H1 (cell line): ENCODE measurements at places on chromosomes 2 and 18. TPM values are rescaled to one million over a fixed set of nuclear protein-coding genes. Genes with fewer than 3 reads are reported as not detected.

The PROKR1 gene
- total RNA-seq: 3.9 and 4.0 TPM in 2 replicates

The CCDC142 gene
- 10.7 and 12.1 TPM in 2 replicates for total RNA-seq

The ERBB4 gene
- 0.34 and 0.69 TPM in 2 replicates for total RNA-seq

The CXCR1 gene
- not detected in 2 replicates for total RNA-seq

DNA sequence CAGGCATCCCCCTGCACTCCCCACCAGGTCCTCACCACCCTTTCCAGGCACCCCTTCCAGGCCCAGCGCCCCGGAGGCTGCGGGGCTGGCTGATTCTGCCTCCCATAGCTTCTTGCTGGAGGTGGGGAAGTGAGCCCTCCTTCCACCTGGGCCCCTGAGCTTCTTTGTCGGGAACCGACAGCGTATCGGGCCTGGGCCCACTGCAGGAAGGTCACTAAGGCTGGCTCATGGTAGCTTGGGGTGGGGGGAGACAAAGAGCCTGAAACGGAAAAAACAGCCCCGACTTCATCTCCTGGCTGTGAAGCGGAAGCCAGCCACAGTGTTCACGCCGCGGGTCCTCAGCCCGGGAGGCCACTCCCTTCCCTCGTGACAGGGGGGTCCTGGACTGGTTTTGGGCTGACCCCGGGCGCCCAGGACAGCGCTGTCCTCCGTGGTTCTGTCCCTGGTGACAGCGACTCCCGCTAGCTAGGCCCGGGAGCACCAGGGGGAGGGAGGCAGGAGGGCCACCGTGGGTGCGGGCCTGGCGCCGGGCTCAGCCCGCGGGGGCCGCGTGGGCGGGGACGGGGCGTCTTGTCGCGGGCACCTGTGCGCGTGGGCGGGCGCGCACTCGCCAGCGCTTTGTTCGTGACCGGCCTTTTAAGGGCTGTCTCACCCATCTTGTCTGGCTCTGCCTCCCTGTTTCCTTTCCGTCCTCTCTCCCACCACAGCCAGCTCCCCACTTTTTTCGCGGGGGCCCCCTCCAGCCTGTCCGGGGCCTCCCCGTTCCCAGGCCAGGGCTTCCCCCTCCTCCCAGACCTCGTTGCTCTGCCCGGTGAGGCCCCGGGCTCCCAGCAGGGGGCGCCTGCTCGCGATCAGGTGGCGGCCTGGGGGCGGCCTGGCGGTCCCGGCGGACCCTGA lies 64.9 kb downstream of the DNMT3A start:
- no peak for DNase-seq

- DNase-seq: no peak
Measured at GRCh38 chr2:152097290-152097800, 1.5 kb downstream of the CACNB4 start.

DNA sequence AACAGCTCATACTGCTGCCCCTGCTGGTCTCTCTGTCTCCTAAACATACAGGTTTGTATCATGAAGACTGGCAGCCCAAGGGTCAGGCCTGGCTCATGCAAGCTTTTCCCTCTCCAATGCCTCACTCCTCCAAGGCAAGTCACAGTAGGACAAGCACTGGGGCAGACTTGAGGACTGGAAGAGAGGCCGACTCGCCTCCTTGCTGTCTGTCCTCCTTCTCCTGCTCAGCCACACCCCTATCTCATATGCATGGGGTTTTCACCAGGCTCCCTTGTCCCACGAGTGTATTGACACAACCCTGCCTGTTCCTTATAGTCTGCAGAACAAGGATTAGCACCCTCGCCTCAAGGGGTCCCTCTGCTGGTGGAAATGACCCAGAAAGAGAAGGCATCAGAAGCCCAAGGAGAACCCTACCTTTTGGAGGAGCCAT lies 223.7 kb downstream of the SOX11 start:
- DNase-seq: peak; percentile 85

DNA sequence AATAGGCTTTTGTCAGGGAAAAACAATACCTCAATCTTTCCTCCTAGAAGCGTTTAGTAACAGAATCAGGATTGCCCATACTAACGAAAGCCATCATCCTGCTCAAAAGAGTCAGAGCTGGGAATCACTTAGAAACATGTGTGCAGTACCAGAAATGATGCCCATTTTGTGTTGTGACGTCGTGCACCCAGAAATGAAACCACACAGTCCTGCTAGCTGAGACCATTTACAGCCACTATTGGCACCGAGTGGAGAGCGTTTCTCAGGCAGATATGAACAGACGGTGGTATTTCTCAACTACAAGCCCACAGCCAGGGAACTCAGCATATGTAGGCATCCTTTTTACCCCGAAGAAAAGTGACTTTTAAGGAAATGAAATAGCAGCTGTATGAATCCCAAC lies 284.3 kb upstream of the LRATD1 start:
- DNase-seq: no peak
